Activated CD4-positive, alpha-beta T cell treated with anti-CD3 and anti-CD28 coated beads for 4 hours (primary cell): ENCODE measurements at places on chromosomes 7 and 10.

GRCh38 chr7:136971776-136972175 is 103.3 kb downstream of the CHRM2 start:
- no peak for DNase-seq

GRCh38 chr7:155338632-155339320 is 41.1 kb downstream of the INSIG1 start:
- no peak for DNase-seq

- no peak for DNase-seq
Measured at GRCh38 chr10:28711776-28712175, 34.5 kb downstream of the BAMBI start.

- DNase-seq = no peak
Measured at GRCh38 chr10:83522881-83523386, 616.4 kb upstream of the GHITM start.

DNA sequence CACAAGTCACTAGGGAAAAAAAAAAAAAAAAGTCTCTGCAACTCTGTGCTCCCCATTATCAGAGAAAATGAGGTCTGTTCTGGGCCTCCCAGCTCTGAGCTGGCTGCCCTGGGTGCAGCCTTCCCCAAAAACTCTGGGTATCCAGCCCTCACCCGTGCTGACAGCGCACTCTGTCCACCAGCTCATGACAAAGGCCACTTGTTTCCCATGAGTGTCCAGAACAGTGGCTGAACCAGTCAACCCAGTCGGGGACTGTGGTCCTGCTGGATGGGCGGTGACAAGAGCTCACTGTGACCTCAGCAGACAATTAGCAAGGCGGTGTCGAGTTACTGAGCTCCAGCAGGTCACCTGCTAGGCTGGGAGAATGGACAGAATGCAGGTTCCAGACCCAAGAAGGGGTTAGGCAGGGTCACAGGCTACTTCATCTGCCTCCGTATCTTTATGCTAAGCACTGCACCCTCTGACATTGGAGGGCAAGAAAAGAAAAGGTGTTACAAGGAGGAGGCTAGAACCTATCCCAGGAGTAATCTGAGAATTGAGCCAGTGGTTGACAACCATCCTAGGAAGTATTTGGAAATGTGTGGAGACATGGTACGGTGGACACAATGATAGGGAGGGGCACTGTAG is 37.2 kb downstream of the DLG5 start:
- DNase-seq = no peak

- DNase-seq = peak; percentile 40
Measured at GRCh38 chr7:5528071-5528814, 104.6 kb upstream of the TNRC18 start.

DNA sequence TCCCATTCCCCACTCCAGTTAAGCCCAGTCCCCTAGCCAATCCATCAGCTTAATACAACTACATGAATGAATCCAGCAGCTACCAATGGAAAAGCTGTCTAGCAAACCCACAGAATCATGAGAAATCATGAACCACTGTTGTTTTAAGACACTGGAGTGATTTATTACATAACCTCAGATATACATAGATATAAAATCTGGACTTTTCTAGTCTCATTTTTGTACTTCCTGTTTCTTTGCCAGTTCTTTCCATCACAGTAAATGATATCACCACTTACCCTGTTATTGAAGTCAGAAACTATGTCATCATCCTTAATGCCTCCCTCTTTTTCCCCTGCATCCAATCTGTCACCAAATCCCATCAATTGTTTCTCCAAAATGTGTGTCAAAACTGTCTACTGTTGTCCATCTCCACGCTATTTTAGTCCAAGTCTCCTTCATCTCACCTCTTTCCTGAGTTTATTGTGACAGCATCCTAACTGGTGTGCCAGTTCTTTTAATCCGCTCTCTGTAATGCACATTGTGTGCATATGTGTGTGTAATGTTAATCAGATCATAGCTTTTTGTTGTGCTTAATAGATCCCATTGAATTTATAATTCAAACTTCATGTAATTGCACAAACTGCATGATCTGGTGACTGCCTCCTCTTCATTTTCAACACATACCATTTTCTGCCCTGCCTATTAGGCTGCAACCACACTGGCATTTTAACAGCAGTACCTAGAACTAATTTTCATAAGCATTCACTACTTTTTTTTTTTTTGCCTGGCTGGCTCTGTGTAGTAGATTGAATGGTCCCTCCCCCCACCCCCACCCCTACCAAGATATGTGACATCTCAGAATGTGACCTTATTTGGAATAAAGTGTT is 56.0 kb downstream of the MKLN1 start:
- no peak for DNase-seq

DNA sequence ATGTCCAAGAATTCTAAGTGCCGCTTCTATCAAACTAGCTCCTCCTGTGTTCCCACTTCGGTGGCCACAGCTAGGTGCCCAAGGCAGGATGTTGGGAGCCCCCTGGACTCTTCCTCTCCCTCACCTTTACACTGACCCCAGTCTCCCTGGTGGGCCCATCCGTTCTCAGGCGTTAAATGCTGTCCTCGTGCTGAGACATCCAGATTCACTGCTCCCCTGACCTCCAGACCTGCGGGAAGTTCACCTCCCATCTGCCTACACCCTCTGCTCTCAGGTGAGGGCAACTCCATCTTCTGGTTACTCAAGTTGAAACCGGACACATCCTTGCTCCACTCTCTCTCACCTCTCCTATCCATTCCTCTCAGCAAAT is 114.3 kb downstream of the ARHGAP22 start:
- DNase-seq = no peak

GRCh38 chr10:21985541-21985940 is 18.0 kb downstream of the DNAJC1 start:
- DNase-seq = no peak

GRCh38 chr10:120460776-120461175 is 3.7 kb downstream of the PLPP4 start:
- no peak for DNase-seq
